ENCODE measurements at places on chromosomes 6 and 20. TPM values are rescaled to one million over a fixed set of nuclear protein-coding genes. Genes with fewer than 3 reads are reported as not detected.

RAB23 gene
- total RNA-seq: 9.0 TPM

PTGIS gene
- 0.02 TPM for total RNA-seq

COL21A1 gene
- 0.76 TPM for total RNA-seq

PTPRA gene
- 37.5 TPM for total RNA-seq

PRSS35 gene
- total RNA-seq: 0.07 TPM

OR12D3 gene
- not detected for total RNA-seq

OR12D2 gene
- not detected for total RNA-seq

PPP1R16B gene
- total RNA-seq: 0.14 TPM

TSBP1 gene
- total RNA-seq: not detected

LRRN4 gene
- not detected for total RNA-seq

HSPA1L gene
- total RNA-seq: 1.1 TPM

PAX1 gene
- not detected for total RNA-seq

METTL24 gene
- not detected for total RNA-seq

FAM110A gene
- 10.7 TPM for total RNA-seq

NR2E1 gene
- not detected for total RNA-seq
